RWPE1 (cell line): ENCODE measurements at places on chromosomes 7 and 10.

DNA sequence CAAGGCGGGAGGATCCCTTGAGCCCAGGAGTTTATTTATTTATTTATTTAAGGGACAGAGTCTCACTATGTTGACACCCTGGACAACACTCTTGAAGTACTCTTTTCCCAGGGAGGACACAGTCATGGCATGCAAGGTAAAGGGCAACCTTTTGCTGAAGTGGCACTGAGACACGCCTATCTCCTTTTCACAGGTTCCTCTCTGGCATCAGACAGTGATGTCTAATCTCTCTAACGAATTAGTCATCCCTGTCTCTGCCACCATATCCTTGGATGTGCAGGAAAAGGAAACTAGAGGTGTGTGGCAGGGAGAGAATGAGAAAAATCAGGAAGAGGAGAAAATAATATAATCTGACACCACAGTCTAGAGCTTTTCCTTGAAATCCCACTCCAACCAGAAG lies 19.5 kb downstream of the CPVL start:
- no peak for DNase-seq

GRCh38 chr10:74953214-74953613 lies 126.8 kb downstream of the KAT6B start:
- DNase-seq = no peak

GRCh38 chr7:71443191-71443530 lies 311.2 kb downstream of the GALNT17 start:
- DNase-seq = no peak

DNA sequence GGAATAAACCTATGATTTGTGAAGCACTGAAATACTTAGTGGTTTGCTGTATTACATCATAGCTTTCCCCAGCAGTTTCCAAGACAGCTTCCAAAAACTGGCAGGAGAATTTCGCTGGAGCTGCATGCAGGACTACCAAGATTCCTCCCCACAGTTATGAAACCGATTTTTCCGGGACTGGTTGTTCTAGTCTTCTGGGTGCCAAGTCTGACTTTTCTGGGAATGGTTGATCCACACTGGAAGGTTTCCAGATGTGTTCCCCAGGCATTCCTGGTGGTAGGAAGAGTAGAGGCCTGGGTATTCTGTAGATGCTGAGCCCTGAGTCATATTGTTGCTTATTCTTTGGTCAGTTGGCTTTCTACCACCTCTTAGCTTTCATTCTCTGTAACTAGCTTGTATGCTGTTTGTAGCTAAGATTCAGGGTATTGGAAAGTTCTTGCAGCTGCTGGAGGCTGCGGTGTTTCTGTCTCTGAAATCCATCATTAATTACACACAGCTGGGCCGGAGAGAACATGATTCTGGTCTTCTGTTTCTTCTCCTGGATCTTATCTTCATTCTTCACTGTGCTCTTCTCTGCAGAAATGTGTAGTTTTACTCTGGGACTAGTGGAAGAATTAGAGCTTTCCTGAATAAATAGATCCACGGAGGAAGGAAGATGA lies 6.3 kb downstream of the ABCC2 start:
- DNase-seq = no peak

DNA sequence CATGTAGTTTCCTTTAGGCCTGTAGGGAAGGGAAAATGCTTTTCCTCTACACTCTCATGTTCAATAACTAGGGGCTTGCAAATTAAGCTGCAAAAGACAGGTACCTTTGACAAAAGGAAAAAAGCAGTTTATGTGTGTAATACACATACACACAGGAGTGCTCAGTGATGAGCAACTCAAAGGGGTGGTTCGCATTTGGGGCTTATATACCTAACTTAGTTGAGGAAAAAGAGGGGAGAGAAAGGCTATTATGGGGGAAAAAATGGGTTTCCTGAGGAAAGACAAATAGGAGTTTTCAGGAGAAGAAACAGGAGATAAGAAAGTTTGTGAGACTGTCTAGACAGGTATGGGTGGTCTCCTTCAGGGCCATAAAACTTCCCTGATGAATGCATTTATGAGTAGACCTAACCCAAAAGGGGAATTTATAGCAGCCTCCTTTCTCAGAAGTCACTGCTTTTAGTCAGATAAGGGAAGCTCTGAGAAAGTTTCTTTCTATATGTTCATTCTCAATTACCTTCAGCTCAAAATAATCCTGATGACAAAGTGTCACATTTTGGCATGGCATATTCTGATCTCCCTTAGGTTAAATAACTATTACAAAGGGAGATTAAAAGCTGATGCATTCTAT lies 55.2 kb upstream of the EZH2 start:
- no peak for DNase-seq

DNA sequence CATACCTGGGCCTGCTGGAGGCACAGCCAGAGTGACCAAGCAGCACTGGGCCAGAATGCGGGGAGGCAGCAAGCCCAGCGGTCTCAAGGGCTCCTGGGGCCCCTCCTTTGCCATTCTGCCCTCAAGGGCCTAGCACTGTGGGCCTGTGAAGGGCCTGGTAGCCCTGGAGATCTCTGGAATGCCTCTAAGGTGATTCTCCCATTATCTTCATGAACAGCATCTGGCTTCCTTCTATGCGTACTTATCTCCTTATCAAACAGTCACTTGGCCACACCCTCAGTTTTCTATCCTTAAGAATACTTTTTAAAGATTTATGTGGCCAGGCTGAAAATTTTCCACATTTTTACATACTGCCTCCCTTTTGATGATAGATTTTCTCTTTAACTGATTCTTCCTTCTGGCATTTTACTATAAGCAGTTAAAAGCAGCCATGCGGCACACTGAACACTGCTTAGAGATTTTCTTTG lies 67.5 kb upstream of the CCNY start:
- DNase-seq = no peak

- no peak for DNase-seq
These were observed 74.8 kb downstream of the LCOR start for GRCh38 chr10:96906864-96907263.

- DNase-seq = peak; percentile 31
These were observed 24.4 kb downstream of the C10orf90 start for GRCh38 chr10:126646110-126646509.

DNA sequence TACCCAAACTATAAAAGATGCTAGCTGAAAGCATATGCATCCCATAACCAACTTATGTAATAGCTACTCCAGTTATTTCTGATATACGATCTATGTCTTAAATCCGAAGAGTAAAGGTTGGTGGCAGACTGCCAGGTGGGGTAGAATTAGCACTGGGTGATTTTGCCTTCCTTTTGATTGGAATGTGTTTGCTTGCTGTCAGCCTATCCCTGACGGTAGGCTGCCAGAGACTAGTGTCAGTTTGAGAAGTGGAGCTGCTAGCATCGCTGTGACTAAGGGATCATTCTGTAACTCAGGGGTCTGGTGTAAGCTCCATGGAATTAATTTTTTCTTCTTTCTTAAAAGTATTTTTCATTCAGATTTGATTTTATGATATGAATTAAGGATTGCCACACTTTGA lies 9.5 kb upstream of the SEM1 start:
- DNase-seq = no peak
